ENCODE measurements at places on chromosomes 11 and 22. TPM values are rescaled to one million over a fixed set of nuclear protein-coding genes. Genes with fewer than 3 reads are reported as not detected.

DNA sequence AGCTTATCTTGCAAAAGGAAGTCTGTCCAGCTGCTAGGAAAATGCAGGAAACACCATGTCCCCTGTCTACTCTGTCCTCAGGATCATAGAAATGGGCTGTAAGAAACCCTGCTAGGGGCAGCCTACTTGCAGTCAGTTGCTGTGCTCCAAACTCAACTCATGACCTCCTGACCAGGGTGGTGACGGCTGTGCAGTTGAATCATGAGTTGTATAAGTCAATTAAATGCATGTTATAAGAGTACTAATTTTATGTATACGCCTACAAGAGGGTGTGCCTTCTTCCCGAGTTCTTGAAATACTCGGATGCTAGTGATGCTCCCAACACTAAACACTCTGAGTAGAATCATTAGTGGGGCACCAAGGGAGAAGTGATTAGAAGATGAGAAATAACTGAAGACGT lies 776.4 kb downstream of the OPCML start:
- DNase-seq = no peak
- H3K4me3 ChIP-seq = no peak overlapping the region
- H3K27ac ChIP-seq = no peak overlapping the region
- H3K4me1 ChIP-seq = peaks cover 21% of the 10 kb centered on the region
- H3K36me3 ChIP-seq = no peaks in the 10 kb centered on the region

Gene BRSK2
- polyA plus RNA-seq = 7.2 TPM

Gene DRD2
- polyA plus RNA-seq = 0.40 TPM

DNA sequence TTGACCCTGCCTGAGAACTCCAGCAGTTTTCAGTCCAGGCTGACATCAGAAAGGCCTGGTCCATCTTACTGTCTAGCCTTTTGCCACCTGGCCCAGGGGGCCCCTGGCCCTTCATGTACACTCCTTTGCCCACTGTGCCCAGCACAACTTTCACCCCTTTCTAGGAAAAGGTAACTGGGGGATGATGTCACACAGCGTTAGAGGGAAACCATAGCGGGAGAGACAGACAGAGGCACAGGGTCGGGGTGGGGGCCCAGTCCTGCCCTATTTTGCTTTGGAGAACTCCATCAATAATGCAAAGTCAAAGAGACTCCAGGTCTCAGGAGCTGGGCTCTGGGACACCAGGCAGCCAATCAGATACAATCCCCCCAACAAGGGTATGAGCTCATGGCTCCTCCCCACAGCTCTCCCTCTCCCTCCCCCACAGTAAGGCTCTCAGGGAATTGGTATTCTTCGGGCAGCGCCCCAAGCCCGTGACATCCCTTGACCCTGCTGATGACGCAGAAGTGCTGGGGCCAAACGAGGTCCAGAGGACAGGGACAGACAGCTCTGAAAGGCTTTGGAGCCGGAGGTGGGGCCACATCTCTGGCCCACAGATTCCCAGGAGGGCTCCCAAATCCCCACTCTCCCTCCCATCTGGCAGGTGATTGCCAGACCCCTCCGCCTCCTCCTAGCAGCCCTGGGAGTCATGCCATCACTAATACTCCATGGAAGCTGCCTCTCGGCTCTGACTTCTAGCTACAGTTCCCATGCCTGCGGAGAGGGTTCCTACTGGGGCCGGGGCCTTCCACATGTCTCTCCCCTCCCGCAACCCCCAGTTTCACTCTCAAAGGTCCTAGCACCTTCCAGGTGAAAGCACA lies 5.9 kb downstream of the USP2 start:
- peak; percentile 48 for DNase-seq
- H3K27me3 ChIP-seq = peaks cover 15% of the 10 kb centered on the region
- no peak overlapping the region for H3K27ac ChIP-seq
- no peak overlapping the region for H3K4me3 ChIP-seq
- H3K36me3 ChIP-seq = no peaks in the 10 kb centered on the region
- peaks cover 49% of the 10 kb centered on the region for H3K4me1 ChIP-seq

DNA sequence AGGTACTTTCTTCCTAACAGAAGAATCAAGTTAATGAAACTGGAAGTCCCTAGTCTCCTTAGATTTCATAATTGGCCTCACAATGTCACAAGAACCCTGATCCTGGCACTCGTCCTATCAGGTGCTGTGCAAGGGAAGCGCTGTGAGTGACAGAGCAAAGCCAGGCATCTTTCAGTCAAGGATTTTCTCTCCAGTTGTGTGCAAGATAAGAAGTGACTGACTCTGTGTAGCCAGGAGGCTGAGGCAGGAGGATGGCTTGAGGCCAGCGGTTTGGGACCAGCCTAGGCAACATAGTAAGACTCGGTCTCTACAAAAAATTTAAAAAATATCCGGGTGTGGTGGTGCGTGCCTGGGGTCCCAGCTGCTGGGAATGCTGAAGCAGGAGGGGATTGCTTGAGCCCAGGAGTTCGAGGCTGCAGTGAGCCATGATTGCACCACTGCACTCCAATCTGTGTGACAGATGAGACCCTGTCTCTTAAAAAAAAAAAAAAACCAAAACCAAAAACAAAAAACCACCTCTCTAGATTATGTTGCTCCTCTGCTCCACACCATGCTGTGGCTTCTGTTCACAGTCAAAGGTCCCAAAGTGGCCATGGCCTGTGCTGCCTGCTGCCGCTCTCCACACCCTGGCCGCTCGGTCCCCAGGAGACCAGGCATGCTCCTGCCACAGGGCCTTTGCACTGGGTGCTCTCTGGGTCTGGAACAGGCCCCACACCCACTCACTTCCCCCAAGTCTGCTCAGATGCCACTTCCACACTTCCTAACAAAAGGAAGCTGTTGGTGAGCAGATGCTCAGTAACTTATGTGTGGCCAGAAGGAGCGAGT lies 54.2 kb upstream of the CLDN5 start:
- no peaks in the 10 kb centered on the region for H3K4me1 ChIP-seq
- no peaks in the 10 kb centered on the region for H3K36me3 ChIP-seq
- DNase-seq = no peak
- no peak overlapping the region for H3K4me3 ChIP-seq
- no peak overlapping the region for H3K27ac ChIP-seq
- no peaks in the 10 kb centered on the region for H3K27me3 ChIP-seq

Gene SREBF2
- polyA plus RNA-seq = 49.8 TPM

DNA sequence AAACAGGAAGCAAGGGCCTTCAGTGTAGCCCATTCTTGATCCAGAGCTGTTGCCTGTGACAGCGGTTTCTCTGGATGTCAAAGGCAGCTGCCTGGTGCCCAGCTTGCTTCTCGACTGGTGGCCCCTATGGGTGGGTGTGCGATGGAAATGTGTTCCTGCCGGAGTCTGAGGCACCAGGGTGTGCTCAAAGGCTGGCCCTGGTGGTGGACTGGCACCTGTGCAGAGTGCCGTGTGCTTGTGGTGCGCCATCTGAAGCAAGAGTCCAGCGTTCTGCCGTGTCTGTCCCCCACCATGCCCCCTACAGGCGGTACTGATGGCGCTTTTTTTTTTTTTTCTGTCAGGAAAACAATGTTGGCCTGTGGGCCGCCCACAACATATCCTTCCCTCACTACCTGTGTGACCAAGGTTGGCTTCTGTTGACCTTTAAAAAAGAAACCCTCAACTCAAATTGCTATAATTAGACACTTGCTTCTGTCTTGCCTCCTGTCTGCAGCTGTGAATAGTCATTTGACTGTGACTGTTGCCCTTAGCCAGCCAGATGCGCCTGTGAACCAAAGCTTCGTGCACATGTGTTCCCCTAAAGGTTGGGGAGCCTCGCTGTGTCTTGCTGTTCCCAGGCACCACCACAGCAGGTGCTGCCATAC lies 4.7 kb upstream of the RANBP1 start:
- peaks cover 16% of the 10 kb centered on the region for H3K36me3 ChIP-seq
- no peak overlapping the region for H3K4me3 ChIP-seq
- H3K27me3 ChIP-seq = no peaks in the 10 kb centered on the region
- peaks cover 6% of the 10 kb centered on the region for H3K4me1 ChIP-seq
- DNase-seq = peak; percentile 78
- peak overlapping the region; percentile 83 for H3K27ac ChIP-seq

GRCh38 chr11:85182441-85183387 lies 444.4 kb downstream of the DLG2 start:
- no peak overlapping the region for H3K4me3 ChIP-seq
- H3K27ac ChIP-seq = no peak overlapping the region
- H3K36me3 ChIP-seq = no peaks in the 10 kb centered on the region
- no peaks in the 10 kb centered on the region for H3K27me3 ChIP-seq
- H3K4me1 ChIP-seq = no peaks in the 10 kb centered on the region

Gene MS4A4E
- polyA plus RNA-seq = not detected

Gene CEND1
- polyA plus RNA-seq = 5.7 TPM

Measured in GM23338 (cell line).